Colonic mucosa (tissue), 4 donors: ENCODE measurements at places on chromosomes 4 and X. TPM values are rescaled to one million over a fixed set of nuclear protein-coding genes. Genes with fewer than 3 reads are reported as not detected.

DNA sequence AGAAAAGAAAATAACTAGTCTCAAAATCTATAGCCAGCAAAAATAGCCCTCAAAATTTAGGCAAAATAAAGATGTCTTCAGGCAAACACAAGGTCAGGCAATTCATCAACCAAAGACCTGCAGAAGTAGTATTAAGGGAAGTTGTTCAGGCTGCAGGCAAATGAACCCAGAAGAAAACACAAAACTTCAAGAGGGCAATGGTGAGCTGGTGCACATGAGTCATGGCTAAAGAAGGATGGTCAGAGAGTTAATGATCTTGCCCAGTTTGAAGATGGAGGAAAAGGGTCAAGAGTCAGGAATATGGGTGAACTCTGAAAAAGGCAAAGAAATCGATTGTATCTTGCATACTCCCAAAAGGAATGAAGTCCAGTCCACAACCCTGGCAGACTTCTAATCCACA lies 83.1 kb upstream of the FAT4 start:
- DNase-seq: no peak

- no peak for DNase-seq
These were observed 29.7 kb downstream of the BCOR start for GRCh38 chrX:40068048-40068447.

- DNase-seq: no peak
These were observed 32.2 kb upstream of the XPNPEP2 start for GRCh38 chrX:129706400-129707072.

DNA sequence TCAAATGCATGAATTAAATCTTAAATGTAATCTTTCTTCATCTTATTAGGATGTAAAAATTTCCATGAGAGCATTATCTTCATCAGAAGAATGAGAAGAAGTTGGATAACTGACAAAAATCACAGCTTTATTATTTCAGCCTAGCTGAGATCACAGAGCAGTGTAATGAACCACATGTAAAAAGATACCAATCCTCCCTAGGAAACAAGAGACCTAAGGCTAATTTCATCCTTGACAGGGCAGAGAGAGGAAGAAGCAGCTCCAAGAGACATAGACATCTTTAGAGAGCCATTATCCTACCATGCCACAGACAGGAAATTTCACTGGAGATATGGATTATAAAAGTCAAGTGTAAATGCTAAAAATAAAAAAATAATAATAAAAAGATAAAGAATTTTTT lies 40.9 kb upstream of the IL15 start:
- no peak for DNase-seq

DNA sequence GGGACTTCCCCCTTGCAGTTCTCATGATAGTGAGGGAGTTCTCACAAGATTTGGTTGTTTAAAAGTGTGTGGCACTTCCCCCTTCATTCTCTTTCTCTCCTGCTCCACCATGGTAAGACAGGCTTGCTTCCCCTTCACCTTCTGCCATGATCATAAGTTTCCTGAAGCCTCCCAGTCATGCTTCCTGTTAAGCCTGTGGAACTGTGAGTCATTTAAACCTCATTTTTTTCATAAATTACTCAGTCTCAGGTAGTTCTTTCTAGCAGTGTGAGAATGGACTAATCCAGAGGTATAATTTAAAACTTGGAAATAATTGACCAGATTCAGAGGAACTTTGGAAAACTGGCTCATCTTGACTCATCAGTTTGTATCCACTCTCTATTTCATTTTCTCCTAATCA lies 129.0 kb downstream of the TMEM47 start:
- no peak for DNase-seq

GRCh38 chr4:76364763-76365162 lies 56.2 kb downstream of the CCDC158 start:
- no peak for DNase-seq

DNA sequence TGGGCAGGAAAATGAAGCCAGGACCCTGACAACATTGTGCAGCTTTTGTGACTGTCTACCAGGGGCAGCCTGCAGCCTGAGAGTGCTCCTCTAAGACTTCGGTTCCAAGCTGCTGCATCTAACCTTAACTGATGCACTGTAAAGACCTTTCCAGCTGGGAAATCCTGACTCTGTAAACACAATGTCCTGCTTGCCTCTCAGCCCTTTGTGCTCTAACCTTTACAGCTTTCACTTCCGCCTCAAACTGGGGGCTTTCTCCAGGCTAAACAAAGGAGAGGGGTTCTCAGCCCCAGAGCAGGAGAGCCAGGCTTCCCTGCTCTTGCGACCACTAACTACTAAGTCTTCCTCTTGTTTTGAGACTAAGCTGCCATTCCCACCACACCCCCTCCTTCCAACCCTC lies 19.3 kb upstream of the RASL11B start:
- no peak for DNase-seq

DNA sequence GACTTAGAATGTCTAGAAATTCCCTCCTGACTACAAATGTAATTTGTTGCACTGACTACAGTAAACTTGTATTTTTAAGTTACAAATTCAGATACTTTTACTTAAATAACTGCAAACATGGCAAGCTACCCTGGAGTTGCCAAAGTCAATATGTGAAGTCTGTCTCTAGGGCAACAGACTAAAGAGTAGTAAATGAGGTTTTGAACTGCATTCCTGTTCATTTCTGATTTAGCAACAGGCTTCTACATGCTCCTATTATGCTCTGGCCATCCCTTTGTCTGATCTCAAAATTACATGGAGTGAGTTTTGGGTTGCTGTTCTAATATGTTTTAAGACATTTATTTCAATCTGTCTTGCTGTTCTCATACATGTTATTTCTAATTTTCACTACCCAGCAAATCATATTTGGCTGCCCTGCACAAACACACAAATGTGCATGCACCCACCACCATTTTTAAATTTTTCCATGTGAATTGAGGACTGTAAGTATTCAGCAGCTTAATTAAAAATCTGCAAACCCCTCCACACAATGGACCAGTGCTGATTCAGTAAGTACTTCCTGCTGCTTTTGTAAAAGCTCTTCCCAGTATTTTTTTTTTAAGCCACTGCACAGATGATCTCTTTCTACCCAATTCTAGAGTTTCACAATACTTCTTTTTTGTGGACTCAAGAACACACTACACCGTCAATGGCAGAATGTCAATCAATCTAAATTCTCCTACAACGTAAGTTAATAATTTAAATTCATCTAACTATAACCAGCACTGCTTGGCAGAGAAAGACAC lies 26.7 kb downstream of the SH3RF1 start:
- no peak for DNase-seq

DNA sequence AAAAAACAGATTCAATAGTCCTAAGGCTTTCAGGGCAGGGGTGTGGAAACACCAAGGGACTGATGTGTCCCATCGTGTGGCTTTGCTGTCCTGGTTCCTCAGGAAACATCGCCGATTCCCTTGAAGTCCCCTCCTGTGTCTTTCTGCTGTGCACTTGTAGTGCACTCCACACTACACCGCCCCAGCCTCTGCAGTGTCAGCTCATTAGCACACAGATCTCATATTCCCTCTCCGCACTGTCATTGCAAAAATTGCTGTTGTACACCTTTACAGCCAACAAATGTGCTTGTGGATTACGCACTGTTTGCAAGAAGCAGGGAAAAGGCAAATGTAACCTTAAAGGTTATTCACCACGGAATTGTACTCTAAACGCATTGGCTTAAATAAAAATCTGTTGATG lies 5.3 kb downstream of the GRIA3 start:
- DNase-seq: no peak

DNA sequence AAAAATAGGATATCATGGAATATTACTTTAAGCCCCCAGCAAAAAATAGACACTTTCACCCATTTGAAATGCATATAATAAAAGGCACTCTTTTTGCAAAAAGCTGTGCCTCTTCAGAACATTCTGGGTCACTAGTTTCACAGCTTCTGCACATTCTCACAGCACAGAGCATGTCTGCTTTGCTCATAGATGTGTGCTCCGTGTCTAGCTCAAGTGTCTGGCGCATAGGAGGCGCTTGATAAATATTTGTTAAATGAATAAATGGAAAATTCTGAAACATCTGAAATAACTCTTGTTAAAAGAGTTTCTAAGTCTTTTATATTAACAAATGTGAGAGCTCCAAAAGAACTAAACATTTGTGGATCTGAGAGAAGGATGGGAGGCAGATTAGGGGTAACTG lies 275.2 kb downstream of the PTTG2 start:
- DNase-seq: no peak

DNA sequence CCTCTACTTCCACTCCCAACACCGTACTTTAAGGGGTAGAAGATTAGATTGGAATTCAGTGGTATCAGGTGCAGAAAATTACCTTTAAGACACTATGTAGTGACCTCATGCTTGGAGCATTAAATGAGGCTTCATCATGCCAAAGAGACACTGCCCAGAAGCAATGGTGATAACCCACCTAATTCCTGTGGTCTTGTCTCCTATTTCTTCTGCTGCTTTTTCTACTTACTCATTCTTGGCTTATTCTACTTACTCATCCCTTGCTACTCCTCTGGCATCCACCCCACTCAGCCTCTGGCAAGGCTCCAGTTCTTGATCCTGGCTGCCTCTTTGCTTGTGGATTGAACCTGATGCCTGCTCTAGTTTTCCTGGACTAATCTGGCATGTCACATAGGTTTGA lies 62.3 kb upstream of the ADAMTS3 start:
- DNase-seq: no peak

DNA sequence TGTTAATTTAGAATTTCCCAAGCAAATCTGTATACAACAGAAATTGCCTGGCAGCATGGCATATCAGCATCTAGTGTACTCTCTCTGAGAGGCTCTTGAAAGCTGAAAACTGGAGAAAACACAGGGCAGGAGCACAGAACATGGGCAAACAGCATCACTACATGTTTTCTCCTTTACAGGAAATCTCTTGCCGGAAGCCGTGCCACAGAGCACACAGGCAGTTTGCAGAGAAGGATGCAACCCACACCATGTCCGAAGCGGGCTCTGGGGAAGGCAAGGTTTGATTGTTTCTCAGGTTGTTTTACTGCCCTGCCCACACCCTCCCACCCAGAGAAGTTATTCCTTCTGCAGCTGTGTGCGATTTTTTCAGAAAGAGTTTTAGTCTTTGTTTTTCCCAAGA lies 41.1 kb upstream of the FAM9C start:
- DNase-seq: no peak

DNA sequence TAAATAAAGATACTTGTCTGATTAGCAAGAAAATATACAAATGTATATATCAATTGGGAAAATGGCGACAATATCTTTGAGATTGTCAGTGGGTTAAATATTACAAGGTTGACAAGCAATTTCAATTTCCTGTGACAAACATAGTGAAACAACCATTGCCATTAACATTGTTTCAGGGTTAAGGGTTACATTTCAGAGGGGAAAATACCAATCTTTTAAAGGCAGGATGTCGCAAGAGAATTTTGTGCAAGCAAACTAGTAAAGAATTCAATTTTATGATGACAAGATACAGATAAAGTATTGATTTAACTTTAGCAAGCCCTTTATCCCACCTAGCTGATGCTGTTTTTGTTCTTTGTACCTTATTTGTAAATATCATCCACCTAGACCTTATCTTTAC lies 305.8 kb upstream of the GRIA3 start:
- DNase-seq: no peak

DNA sequence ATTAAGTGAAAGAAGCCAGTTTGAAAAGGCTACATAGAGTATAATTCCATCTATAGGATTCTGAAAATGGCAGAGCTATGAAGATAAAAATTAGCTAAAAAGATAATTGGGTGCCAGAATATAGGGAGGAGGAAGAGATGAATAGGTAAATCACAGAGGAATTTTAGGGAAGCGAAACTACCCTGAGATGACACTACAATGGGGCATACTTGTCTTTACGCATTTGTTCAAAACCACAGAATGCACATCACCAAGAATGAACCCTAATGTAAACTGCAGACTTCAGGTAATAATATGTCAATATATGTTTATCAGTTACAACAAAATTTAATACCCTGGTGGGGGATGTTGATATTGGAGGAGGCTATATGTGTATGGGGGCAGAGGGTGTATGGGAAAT lies 1342.9 kb downstream of the ADGRL3 start:
- DNase-seq: no peak

DNA sequence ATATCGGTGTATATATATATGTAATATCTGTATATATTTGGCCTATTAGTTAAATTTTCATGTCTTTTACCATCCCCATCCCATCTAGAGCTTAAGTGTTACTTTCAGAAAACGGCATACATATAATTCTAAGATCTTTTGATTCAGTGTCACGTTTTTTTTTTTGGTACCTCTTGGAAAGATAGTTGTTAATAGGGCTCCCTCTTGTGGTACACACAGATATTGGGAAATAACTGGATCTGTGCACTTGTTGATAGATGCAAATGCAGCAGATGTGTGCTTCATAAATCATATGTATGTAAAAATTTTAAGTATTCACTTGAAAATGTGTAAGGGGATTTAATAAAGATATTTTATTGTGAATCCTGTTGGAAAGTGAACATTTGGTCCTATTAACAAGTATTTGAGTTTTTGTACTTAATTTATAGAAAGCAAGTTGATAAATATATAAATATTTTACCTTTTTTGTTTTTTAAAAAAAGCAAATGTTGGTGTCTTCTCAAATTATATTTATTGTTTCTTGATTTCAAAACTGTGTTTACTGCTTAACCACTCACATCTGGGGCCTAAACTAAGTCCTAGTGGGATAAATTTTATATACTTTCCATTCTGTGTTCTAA lies 74.7 kb downstream of the PAQR3 start:
- DNase-seq: no peak

- DNase-seq: no peak
These were observed 288.0 kb downstream of the AFF2 start for GRCh38 chrX:148788449-148788848.

DNA sequence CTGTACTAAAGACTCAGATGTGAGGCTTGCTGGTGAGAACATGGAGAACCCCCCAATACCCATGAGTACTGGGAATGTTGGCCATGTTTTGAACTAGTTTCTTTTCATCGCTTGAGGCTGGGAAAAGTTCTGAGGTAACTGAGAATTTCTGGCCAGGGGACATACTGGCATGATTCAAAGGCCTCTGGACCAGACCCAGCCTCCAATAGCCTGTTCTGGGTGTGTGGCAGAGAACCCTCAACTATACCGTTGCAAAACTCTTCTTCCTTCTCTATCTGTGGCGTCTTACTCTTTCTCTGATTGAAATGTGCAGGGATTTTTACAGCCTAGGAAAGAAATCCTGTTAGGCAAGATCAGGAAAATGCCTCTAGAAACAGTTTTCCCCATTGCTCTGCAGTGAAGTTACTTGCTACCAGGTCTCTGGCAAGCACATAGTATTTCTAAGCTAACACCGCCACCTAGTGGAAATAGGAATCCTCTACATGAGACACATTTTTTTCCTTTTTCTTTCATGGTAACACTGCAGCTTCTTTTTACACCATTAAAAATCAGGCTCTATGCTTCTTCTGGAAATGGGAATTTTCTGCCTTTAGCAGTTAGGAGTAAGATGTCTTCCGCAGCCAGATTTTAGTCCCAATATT lies 170.7 kb upstream of the ZCCHC13 start:
- peak; percentile 27 for DNase-seq

Gene NEUROG2
- total RNA-seq: not detected

Gene PHF8
- total RNA-seq: 31.0 TPM

Gene ANOS1
- 0.52 TPM for total RNA-seq

Gene ETDB
- not detected for total RNA-seq

Gene CSAG3
- not detected for total RNA-seq
